ENCODE measurements at places on chromosomes 4 and X. TPM values are rescaled to one million over a fixed set of nuclear protein-coding genes. Genes with fewer than 3 reads are reported as not detected.

The TMEM255A gene
- total RNA-seq = 0.54 TPM

The MAGEE2 gene
- total RNA-seq = 0.18 TPM

The ODAPH gene
- total RNA-seq = not detected

The MAGEA12 gene
- total RNA-seq = not detected

The CT83 gene
- not detected for total RNA-seq

The MAGEA9B gene
- not detected for total RNA-seq

The UGT2A1 gene
- not detected for total RNA-seq

The NR0B1 gene
- total RNA-seq = not detected

The TBX22 gene
- not detected for total RNA-seq

The FABP2 gene
- not detected for total RNA-seq

The DEFB131A gene
- not detected for total RNA-seq

The SLITRK4 gene
- 0.52 TPM for total RNA-seq

The NUDT11 gene
- total RNA-seq = 3.6 TPM

The RAI2 gene
- total RNA-seq = 19.9 TPM

The ATP2B3 gene
- total RNA-seq = 0.21 TPM

The STS gene
- total RNA-seq = 10.6 TPM

The BGN gene
- 161 TPM for total RNA-seq

The CABS1 gene
- total RNA-seq = not detected

The CT45A1 gene
- not detected for total RNA-seq

The PLXNB3 gene
- 2.6 TPM for total RNA-seq

The DDIT4L gene
- 1.3 TPM for total RNA-seq

The CNKSR2 gene
- total RNA-seq = 41.4 TPM

The KDR gene
- total RNA-seq = 43.9 TPM

The VCX3B gene
- not detected for total RNA-seq

The PALLD gene
- total RNA-seq = 94.7 TPM

The ADGRL3 gene
- total RNA-seq = 59.9 TPM

The CENPE gene
- 1.3 TPM for total RNA-seq

The FUNDC1 gene
- total RNA-seq = 11.3 TPM

The DMRTC1 gene
- total RNA-seq = not detected

The DCAF12L1 gene
- not detected for total RNA-seq

The TMEM144 gene
- total RNA-seq = 16.4 TPM

The AMBN gene
- total RNA-seq = not detected

The POU3F4 gene
- not detected for total RNA-seq

The STK32B gene
- total RNA-seq = 2.2 TPM

The ZNF157 gene
- total RNA-seq = 0.63 TPM

The HS3ST1 gene
- total RNA-seq = 15.4 TPM

The FSTL5 gene
- total RNA-seq = not detected

The FGF16 gene
- total RNA-seq = not detected

The TFDP3 gene
- total RNA-seq = not detected

The OPN1MW gene
- total RNA-seq = not detected

The CT47C1 gene
- not detected for total RNA-seq

The NCAPG gene
- total RNA-seq = 0.77 TPM

The GPR34 gene
- 6.0 TPM for total RNA-seq

The LGI2 gene
- 1.8 TPM for total RNA-seq

The NUDT6 gene
- total RNA-seq = 6.7 TPM

The TLR6 gene
- 5.7 TPM for total RNA-seq

The TMEM156 gene
- total RNA-seq = 3.5 TPM

The CD99 gene
- total RNA-seq = 118 TPM

The FATE1 gene
- total RNA-seq = 0.37 TPM

The CFAP99 gene
- 12.1 TPM for total RNA-seq

The CDS1 gene
- 21.2 TPM for total RNA-seq

The LIMCH1 gene
- 204 TPM for total RNA-seq

The SPANXA1 gene
- total RNA-seq = not detected

The NEUROG2 gene
- not detected for total RNA-seq

The UNC5C gene
- 27.9 TPM for total RNA-seq
